Adrenal gland (tissue), 19 donors: ENCODE measurements at places on chromosomes 5 and 9. TPM values are rescaled to one million over a fixed set of nuclear protein-coding genes. Genes with fewer than 3 reads are reported as not detected.

The PCDHA12 gene
- polyA plus RNA-seq: 0.17 TPM

The ZNF608 gene
- 30.3 TPM for polyA plus RNA-seq

The HEMGN gene
- not detected for polyA plus RNA-seq

The RLN1 gene
- polyA plus RNA-seq: not detected

The POU5F2 gene
- polyA plus RNA-seq: 0.07 TPM

The PTGS1 gene
- 1.6 TPM for polyA plus RNA-seq

The MVB12B gene
- 9.5 TPM for polyA plus RNA-seq

The NR5A1 gene
- polyA plus RNA-seq: 312 TPM

The ECSCR gene
- 24.8 TPM for polyA plus RNA-seq

The IL33 gene
- polyA plus RNA-seq: 19.3 TPM

The RANBP17 gene
- polyA plus RNA-seq: 14.7 TPM
